ENCODE measurements at places on chromosomes 11 and 22.

DNA sequence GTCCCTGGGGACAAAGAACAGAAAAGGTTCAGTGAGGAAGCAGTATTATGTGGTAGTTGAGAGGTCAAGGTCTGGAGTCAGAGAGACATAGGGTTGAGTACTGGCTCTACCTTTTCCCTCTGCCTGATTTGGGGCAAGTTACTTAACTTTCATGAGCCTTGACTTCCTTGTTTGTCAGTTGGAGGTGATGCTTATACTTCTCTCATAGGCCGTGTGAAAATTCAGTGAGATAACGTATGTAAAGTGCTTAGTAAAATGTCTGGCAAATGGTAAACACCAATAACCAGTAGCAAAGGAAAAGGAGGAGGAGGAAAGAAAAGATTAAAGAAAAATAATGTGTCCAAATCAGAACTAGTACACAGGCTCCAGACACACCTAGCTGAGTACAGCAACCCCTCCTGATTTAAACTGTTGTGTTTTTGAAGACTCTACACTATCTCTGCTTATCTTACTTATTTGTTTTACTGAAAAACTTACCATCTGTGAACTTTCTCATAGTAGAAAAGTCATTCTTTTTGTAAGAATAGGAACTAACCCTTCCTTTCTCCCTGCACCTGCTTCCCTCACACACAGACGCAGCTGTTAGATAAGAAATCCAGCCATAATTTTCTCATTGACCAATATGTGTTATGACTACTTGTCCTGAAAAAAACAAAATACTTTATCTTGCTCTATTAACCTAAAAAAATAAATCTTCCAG is 126.9 kb downstream of the CD44 start:
- no peak for DNase-seq

DNA sequence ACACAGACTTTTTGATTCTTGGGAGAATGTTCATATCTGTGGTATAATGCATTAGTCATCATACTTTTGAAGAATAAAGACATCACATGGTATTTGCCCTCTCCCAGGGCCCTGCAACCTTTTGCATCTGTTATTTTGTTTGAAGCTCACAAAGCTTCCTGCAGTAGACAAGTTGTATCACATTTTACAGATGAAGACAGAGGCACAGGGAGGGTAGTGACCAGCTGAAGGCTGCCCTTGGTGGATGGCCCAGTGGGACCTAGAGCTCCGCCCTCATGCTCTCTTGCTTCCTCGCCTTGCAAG is 66.4 kb downstream of the UBASH3B start:
- DNase-seq, result no peak

- DNase-seq, result peak; percentile 90
These were observed 6.6 kb upstream of the GNAZ start for GRCh38 chr22:23063539-23064380.

GRCh38 chr11:111112614-111113013 is 132.9 kb upstream of the POU2AF2 start:
- DNase-seq, result no peak

DNA sequence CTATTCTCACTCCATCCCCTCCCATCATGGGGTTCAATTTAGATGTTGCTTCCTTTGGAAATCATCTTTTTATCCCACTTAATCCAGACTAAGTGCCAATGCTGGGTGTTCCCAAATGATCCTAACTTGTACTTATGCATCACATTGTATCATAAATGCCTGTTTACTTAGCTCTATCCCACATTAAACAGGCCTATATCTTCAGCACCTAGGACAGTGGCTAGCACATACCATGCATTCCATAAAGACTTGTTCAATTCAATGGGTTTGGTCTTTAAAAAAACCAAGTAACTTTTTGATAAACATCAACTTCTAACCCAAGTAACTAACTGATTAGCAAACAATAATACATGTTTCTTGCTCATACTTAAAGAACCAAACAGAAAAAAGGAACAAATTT is 40.6 kb downstream of the RSF1 start:
- no peak for DNase-seq

DNA sequence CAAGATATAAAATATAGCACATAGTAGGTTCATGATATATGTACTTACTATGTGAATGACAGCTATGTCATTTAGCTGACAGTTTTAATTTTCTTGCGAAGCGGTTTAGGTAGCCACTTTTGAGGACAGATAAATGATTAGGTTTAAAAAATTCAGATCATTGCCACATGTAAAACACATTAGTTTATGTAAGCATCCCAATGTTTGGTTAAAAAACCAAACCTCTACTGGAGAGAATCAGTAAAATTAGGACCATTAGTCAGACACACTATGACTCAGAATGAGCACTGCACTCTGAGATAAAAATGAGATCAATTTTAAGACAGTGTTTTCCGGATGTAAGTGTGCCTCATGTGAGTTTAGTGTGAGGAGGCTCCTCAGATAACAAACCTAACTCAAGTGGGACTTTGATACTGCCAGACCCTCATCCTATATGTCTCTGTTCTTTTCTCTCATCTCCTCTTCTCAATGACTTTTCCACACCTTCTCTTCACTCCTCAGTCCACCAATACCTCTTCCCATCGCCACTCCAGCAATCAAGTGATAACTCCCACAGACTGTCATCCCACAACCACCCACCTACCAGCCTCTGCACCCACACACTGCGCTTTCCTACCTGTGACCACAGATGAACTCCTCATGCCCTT is 6.8 kb upstream of the OR2AT4 start:
- DNase-seq, result no peak

- DNase-seq, result no peak
These were observed 1.1 kb upstream of the PRG2 start for GRCh38 chr11:57391539-57391938.

GRCh38 chr11:112364962-112365481 is 104.4 kb upstream of the PLET1 start:
- DNase-seq, result no peak

DNA sequence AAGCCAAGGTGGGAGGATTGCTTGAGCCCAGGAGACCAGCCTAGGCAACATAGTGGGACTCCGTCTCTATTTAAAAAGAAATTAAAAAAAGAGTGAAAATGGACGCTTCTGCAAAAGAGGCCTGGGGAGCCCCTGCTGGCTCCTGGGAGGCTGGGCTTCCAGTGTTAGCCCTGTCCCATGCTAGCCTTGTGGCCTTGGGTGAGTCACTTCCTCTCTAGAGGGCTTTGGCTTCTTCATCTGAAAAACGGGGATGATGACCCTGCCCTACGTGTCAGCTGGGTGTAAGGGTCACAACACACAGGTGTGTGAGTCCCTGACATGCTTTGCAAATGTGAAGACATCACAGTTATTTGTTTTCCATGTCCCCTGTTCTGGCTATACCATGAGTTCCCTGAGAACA is 32.8 kb downstream of the FAM227A start:
- DNase-seq, result no peak

- DNase-seq, result peak; percentile 45
These were observed 48.7 kb upstream of the FDX1 start for GRCh38 chr11:110380836-110381622.

- no peak for DNase-seq
These were observed 4.0 kb downstream of the SYT12 start for GRCh38 chr11:67026941-67027340.

DNA sequence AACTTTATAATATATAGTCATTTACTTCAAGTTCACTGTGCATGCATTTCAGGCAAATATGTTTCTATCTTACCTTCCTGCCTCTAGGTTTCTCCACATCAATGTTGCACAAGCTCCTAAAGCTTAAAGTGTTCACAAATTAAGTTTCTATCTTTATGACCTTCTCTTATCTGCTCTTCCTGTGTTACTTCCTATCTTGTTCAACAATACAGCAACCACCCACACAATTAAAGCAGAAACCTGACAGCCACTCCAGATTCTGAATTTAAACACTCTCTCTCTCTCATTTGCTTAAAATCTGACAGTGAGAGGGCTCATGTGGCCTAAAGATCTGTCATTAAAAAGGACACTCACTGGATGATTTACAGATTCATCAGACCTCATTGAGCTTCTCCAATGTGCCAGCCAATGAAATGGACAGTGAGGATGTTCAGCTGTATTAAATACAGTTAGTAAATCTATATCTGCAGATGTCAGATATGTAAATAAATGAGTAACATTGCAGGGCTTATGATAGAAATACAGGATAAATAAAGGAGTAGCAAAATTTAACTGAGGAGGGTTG is 10.9 kb downstream of the PDGFD start:
- no peak for DNase-seq

DNA sequence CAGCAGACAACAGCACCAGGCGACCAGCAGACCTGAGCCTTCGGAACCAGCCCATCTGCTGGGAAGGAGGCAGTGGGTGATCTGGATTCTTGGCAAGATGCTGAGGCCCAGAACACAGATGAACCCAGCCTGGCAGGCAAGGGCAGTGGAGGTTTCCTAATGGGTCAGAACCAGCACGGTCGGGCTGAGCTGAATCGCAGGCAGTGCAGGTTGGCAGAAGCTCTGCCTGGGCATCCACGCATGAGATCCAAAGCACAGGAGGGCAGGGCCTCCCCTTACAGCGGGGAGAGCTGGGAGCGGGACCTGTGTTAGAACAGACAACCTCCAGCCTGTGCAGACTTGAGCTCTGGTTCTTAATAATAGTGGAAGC is 47.5 kb downstream of the DSCAML1 start:
- no peak for DNase-seq
